ENCODE measurements at places on chromosomes 4 and X.

DNA sequence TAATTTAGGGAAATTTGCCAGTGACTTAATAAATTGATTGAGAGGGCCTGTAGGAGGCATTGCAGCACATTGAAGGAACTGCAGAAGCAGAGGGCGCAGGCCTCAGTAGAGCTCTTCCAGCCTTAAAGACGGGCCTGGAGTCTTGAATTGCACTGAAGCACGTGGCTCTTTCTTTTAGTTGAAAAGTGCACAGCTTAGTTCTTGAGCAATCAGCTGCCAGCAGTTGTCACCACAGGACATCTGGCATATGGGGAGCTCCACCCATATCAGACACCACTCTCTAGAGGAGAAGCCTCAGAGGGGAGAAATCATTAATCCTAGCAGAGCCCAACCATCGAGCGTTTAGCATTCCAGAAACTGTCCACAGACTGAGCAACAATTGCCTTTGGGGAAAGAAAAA lies 16.0 kb upstream of the FGF16 start:
- DNase-seq: peak; percentile 88

DNA sequence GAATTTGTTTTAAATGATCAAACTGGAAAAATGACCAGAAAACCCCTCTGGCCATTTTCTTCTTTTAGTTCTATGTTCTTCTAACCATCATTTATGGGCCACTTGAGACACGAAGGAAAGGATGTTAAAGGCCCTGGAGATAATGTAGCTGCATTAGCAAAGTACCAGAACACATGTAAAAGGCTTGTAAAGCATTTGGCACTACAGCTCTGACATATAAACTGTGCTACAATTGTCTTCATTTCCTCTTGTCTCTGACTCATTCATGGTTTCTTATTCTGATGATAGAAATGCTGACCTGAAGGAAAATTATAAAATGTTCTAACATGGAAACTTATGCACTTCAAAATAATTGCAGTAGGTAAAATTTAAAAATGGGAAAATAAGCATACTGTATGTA lies 388.7 kb downstream of the FAT4 start:
- no peak for DNase-seq

- no peak for DNase-seq
Measured at GRCh38 chr4:13322681-13323101, 161.4 kb downstream of the RAB28 start.

DNA sequence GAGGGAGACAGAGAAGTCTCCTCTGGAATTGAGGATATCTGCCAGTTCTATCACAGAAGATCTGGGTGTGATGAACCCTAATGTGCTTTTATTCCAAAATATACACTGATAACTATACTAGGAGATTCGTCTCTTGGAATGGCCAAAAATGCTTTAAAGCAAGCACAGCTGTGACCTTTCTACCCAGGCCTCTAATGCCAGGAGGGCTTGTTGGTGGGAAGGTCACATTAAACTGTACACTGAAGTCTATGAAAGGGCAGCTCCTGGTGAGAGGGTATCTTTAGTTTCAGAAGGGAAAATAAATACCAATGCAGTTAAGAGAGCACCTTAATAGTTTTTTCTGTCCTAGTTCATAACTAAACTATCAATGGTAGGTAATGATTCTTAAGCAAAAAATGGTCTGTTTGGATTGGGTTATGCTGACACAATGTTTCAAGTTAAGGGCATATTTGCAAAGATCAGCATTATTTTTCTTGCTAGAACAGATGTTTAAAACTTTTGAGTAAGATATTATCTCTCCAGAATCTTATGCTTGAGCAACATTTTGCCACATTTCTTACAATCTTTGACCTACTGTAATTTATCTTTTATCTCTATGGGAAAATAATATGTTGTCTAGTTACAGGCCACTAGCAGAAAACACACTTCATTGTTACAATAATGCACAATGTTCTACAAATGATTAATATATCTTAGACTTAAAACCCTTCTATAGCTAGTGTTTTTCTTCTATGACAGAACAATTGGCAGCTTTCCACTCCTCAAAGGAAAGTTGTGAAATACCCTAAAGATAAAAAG lies 59.6 kb downstream of the SEC24D start:
- no peak for DNase-seq

DNA sequence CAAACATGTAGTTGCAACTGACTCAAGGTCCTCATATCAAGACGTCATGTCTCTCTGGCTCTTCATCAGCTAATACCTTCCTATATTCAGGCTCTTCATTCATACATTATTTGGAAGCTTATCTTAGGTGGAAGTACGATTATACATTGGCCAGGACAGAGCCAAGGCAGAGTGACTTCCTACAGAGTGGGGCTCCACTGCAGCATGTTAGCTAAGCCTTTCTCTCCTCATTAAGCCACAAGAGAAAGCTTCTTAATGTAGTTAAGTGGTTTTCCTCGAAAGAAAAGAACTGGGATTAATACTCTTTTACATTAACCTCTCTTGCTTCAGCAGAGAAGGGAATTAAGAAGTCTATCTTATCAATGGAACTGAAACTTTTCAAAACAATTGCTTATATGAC lies 15.0 kb downstream of the C4orf33 start:
- no peak for DNase-seq

GRCh38 chr4:8653326-8654000 lies 60.9 kb downstream of the CPZ start:
- DNase-seq: no peak

DNA sequence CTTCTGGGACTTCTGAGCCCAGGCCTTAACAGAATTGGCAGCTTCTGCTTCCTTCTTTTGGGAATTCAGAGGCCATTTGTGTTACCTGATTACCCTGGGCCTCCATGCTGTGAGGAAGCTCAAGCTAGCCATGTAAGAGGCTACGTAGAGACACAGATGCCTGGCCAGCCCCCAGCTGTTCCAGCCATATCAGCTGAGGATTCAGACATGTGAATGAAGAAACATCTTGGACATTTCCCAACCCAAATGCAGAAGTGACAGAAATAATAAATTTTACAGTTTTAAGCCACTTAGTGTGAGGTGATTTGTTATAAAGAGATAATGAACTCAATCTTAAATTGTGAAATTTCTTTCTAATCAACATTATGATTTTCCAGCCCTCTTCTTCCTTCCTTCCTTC lies 18.7 kb upstream of the ZNF827 start:
- peak; percentile 3 for DNase-seq

- no peak for DNase-seq
Measured at GRCh38 chr4:41572516-41572915, 34.6 kb downstream of the LIMCH1 start.

DNA sequence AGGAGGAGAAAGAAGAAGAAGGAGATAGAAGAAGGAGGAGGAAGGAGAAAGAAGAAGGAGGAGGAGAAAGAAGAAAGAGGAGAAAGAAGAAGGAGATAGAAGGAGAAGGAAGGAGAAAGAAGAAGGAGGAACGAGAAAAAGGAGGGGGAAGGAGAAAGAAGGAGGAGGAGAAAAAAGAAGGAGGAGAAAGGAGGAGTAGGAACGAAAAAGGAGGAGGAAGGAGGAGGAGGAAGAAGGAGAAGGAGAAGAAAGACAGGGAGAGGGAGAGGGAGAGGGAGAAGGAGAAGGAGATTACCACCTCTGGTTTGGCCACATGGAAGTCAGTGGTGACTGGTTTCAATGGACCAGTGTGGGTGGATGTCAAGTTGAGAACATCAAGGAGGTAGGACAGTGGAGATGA lies 50.0 kb upstream of the VEGFD start:
- peak; percentile 0 for DNase-seq

GRCh38 chr4:73948291-73948690 lies 33.5 kb downstream of the PF4 start:
- no peak for DNase-seq

DNA sequence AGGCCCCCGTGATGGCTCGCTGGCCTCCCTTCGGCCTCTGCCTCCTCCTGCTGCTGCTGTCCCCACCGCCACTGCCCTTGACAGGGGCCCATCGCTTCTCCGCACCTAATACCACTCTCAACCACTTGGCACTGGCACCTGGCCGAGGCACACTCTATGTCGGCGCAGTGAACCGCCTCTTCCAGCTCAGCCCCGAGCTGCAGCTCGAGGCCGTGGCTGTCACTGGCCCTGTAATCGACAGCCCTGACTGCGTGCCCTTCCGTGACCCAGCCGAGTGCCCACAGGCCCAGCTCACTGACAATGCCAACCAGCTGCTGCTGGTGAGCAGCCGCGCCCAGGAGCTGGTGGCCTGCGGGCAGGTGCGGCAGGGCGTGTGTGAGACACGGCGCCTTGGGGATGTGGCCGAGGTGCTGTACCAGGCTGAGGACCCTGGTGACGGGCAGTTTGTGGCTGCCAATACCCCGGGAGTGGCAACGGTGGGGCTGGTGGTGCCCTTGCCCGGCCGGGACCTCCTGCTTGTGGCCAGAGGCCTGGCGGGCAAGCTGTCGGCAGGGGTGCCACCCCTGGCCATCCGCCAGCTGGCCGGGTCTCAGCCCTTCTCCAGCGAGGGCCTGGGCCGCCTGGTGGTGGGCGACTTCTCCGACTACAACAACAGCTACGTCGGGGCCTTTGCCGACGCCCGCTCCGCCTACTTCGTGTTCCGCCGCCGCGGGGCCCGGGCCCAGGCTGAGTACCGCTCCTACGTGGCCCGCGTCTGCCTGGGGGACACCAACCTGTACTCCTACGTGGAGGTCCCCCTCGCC lies 3.0 kb downstream of the PLXNB3 start:
- DNase-seq: no peak

- no peak for DNase-seq
Measured at GRCh38 chr4:174742561-174742960, 86.5 kb downstream of the GLRA3 start.

GRCh38 chr4:150130933-150131332 lies 52.7 kb downstream of the DCLK2 start:
- no peak for DNase-seq

DNA sequence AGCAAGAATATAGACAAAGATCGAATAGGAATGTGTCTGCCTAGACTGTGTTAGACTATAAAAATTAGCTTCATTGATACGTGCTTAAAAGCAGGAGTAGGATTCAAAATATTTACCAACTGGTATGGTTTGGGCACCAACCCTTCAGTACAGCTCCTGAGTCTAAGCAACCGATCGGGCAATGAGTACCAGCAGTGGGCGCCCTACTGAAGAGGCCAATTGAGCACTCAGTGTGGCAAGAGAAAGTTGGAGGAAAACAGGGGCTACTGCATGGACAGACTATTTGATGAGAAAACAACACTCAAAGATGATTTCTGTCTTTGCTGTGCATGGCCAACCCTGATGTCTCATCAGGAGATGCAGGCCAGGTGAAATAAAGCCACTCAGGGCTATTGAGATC lies 176.0 kb upstream of the NWD2 start:
- DNase-seq: peak; percentile 21

- peak; percentile 35 for DNase-seq
Measured at GRCh38 chrX:39242187-39242586, 440.9 kb downstream of the MID1IP1 start.

- no peak for DNase-seq
Measured at GRCh38 chr4:185369731-185370130, 26.0 kb downstream of the LRP2BP start.

DNA sequence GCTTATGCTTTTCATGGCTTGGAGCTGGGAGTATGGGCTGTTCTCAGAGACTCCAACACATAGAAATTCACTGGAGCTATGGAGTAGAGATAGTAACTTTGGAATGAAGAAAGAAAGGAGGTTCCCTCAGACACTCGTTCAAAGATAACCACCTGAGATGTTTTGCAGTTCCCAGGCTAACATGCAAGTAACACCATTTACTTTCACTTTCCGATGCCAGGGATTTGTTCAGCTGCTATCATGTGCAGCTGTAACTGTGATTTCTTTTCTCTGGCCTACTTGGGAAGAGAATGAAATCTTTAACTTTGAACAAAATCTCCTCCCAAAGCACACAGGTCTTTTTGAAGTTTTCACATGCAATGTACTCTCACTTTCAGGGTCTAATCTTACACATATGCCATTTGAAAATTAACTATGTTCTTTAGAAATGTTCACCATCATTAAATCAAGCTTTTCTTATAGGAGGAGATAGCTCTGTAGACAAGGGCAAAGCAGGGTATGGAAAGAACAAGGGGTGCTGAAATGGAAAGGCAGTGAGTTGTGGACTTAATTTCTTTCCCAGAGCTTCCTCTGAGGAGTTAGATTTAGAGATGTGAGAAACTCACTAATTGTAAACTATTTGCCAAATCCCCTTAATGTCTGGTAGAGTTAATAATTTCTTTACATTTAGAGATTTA lies 514.3 kb downstream of the PDHA2 start:
- no peak for DNase-seq

DNA sequence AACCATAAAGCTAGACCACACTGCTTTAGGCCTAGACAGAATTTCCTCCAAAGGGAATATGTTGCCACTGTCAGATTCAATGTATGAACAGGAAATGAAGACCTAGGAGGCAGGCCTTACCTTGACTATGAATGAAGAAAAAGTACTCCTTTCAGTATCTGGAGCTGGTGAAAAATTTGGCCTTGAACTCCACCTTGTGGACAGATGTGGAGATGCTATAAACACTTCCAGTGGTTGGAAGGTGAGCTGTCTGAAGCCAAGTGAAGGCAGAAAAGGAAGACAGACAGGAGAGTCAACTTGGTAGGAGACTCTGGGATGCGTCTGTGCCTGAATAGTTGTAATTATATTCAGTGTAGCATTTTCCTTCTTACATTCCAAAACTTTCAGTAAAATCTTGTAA lies 17.2 kb downstream of the SPIN3 start:
- DNase-seq: peak; percentile 54

- no peak for DNase-seq
Measured at GRCh38 chrX:85930099-85930498, 117.3 kb downstream of the CHM start.

GRCh38 chr4:766559-767283 lies 59.2 kb downstream of the CPLX1 start:
- DNase-seq: no peak

DNA sequence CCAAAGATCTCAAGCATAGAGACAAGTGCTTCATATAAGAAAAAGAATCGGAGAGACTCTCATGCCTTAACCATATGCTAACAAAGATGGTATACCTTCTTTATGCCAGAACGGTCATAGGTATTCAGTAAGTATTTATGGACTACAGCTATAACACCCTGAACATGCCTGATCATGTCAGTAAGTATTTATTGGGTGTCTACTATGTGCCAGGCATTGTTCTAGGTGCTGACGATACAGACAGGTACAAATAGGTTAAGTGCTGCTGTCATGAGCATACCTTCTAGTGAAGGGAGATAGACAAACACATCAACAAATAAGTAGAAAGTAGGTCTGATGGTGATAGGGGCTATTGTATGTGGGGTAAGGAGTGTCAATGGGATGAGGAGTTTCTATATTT lies 9.5 kb upstream of the MID1 start:
- no peak for DNase-seq

DNA sequence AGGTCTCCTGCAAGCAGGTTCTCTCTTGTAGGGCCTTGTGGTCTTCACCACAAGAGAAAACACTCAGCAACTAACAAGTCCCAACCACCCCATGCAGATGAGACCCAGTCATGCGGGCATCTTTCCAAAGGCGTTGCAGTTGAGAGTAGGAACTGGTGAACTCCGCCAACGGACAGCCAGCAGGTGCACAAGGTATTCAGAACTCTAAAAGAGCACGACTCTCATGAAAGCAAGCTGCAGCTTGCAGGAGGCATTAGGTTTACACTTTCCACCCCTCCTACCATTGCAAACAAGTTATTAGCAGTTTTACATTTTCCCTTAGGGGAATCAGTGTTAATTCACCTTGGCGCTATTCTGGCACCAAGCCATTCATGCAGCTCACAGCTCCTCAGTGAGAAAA lies 173.4 kb upstream of the KIT start:
- DNase-seq: no peak
